Caki2 (cell line): ENCODE measurements at places on chromosomes 16 and 17. TPM values are rescaled to one million over a fixed set of nuclear protein-coding genes. Genes with fewer than 3 reads are reported as not detected.

CACNA1G gene
- 0.35 and 3.3 TPM in 2 replicates for total RNA-seq

DNA sequence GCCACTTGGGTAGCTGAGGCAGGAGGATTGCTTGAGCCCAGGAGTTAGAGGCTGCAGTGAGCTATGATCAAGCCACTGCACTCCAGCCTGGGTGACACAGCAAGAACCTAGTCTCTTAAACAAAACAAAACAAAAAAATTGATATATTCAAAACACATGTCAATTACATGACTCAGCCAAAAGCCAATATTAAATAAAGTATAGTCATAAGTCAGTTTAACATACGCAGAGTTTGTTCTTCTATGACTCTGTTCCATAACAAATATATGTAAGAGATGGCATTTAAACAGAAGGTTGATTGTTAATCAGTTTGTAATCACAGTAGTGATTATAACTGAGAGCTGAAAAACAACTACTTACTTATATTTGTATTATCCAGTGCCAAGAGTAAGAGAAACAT lies 106.5 kb downstream of the CDH8 start:
- no peak for DNase-seq

KLHL10 gene
- total RNA-seq, result not detected in 2 replicates

DNA sequence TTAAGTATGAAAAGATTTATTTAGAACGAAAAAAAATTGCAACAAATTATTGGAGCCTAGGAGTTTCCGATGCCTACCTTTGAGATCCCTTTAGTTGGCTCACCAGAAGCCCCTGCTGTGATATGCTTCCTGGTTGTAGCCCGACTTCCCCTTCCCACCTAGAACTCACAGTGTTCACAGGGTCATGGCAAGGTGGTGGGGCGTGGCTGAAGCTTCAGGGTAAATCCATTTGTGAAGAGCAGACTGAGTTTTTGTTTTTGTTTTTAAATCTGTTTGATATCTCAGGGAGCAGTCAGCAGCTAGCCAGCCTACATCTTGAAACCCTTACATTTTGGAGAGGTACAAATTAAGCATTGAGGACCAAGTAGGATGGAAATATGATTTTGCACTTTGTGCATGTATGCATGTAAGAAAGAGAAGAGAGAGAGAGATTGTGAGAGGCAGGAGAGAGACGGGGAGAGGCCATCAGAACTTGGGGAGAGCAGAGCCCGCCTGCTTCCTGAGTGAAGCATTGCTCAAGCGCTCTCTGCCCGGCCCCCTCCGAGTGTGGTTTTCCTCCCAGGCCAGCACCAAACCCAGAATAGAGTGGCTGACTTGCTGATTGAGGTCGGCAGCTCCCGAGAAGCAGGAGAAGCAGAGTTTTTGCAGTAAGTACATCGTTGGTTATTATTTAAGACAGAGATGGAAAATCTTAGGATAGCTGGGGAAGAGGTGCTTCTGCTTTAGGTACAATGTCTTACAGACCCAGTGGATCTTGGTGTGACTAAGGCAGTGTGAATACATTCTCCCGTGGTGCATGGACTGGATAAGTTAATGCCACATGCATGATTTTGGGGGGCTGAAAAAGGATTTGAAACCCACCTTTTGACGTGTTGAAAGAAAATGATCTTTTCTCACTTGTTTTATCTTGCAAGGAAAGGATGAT lies 64.2 kb downstream of the SPECC1 start:
- DNase-seq, result no peak

- no peak for DNase-seq
Measured at GRCh38 chr16:8990445-8990844, 26.7 kb upstream of the USP7 start.

GRCh38 chr17:75114552-75115314 lies 5.0 kb downstream of the ARMC7 start:
- DNase-seq, result no peak
